CD4-positive, alpha-beta T cell treated with Interferon gamma for 1 hour (primary cell): ENCODE measurements at places on chromosomes 3 and 15.
A peak's percentile ranks its signal among the peaks of the same experiment; 100 is the strongest.

GRCh38 chr15:71937650-71938311 is 127.4 kb downstream of the NR2E3 start:
- no peak for DNase-seq

- no peak for DNase-seq
Observed at GRCh38 chr3:51703761-51704510, 2.9 kb upstream of the GRM2 start.

- no peak for DNase-seq
Observed at GRCh38 chr3:189395825-189396224, 224.1 kb downstream of the TPRG1 start.

- DNase-seq: no peak
Observed at GRCh38 chr3:49628249-49628648, 45.9 kb upstream of the APEH start.

- no peak for DNase-seq
Observed at GRCh38 chr15:74156678-74157411, 16.7 kb upstream of the ISLR start.

DNA sequence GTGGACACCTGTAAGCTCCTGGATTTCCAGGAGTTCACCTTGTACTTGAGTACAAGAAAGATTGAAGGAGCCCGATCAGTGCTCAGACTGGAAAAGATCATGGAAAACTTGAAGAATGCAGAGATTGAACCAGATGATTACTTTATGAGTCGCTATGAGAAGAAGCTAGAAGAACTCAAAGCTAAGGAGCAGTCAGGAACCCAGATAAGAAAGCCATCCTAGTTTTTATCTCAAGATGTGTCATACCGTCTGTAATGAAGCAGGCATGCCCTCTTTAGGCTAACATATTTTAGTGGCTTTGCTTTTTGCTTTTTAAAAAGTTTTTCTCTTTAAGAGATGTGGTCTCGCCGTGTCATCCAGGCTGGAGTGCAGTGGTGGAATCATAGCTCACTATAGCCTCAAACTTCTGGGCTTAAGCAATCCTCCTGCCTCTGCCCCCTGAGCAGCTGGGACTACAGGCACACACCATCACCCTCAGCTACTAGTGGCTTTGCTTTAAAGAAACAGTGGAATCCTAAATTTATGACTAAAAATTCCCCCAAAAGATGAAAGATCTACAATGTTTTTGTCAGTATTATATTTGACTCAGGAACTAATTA is 28.1 kb downstream of the EXOG start:
- no peak for DNase-seq

DNA sequence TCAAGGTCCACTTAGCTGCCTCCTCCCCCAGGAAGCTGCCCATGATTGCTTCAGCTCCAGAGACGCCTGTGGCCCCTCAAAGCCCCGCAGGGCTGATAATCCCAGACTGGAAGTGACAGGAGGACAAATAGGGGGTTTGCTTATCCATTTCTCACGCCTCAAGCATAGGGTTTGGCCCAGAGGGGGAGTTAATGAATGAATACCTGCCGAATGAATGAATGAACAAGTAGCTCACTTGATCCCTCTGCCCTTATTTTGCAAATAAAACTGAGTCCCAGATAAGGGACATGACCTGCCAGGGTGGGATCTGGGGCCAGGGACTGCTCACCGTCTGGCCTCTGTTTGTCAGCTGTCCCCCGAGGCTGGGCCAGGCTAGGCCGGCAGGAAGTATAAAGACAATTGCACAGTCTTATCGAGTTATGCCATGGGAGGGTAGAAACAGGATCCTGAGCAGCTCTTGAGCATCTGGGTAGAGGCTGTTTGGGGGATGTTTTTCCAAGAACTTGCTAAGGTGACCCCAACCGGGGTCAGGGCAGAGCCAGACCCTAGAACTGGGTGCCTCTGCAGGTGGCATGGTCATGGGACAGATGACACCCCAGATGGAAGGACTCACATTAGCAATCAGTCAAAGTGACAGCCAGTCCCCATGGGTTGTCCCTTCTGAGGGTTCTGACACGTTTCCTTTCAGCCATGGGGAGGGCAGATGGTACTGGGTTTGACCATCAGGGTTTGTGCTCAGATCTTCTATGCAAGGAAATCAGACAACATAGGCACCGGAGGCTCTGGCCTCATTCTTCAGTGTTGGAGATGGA is 45.0 kb downstream of the IQSEC1 start:
- DNase-seq: no peak

DNA sequence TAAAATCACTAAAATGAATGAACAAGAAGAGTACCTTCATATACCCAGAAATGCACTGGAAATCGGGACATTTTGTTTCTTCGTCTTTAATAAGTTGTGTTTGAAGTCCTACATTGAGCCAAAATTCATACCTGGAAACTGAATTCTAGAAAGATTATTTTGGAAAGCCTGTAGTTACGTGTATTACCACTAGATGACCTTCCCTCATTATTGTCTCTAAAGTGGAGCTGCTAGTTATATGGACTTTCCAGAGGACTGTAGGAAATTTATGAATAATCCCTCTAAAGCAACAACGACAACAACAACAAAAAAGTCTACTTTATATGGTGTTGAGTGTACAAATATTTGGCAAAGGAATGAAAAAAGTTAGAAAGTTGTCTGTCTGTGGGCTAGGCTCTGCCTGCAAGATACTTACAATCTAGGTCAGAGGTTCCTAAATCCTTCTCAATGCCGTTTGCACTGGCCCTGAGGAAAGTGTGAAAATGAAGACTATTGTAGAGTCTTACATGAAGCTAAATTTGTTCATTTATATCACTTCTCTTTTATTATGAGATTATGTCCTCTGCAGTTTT is 234.8 kb upstream of the NR2E3 start:
- no peak for DNase-seq

DNA sequence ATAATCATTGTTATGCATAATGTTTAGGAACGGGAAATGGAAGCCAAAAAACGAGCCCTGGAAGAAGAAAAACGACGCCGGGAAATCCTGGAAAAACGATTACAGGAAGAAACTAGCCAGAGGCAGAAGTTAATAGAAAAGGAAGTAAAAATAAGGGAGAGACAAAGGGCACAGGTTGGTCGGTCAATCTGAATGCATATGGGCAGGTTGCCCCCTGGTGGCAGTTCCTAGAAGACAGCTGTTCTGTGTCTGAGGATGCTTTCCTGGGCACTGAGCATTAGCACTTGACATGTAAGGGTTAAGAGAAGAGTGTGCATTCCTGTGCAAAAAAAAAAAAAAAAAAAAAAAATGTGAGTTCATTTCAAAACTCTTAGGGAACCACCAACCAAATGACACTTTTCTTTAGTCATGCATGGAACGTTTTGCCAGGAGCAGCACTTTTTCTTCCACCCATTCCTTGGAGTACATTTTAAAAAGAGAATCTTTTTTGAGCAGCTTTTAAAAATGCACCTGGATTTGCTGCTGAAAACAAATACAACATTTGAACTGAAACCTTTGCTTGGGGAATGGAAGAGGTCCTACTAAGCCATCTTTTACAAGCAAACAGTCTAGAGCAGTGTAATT is 11.1 kb upstream of the ABHD10 start:
- peak; percentile 67 for DNase-seq

DNA sequence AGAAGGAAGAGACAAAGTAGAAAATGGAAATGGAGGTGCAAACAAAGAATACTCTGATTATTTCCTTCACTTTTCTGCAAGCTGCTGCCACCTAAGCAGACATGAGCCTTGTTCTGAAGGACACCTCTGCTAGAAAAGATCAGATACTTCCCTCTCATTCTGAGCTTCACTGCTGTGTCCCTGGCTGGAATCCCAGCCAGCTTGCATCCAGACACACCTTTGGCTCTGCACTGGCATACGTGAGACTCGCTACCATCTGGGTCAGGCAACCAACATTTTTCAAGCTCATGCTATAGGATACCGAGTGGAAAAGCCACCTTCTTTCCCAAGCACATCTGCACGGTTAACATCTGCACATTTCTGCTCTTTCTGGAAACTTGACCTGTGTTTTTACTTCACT is 166.7 kb upstream of the SUCLG2 start:
- DNase-seq: no peak

- DNase-seq: no peak
Observed at GRCh38 chr15:80550908-80551260, 144.2 kb upstream of the ABHD17C start.

- peak; percentile 13 for DNase-seq
Observed at GRCh38 chr3:186529201-186529999, 14.8 kb downstream of the CRYGS start.

- DNase-seq: no peak
Observed at GRCh38 chr3:155745795-155746550, 1.1 kb upstream of the PLCH1 start.

- DNase-seq: peak; percentile 18
Observed at GRCh38 chr3:143644370-143645089, 203.7 kb downstream of the SLC9A9 start.

GRCh38 chr15:31758126-31758525 is 272.2 kb upstream of the CHRNA7 start:
- DNase-seq: no peak

- no peak for DNase-seq
Observed at GRCh38 chr3:195123281-195123691, 147.7 kb downstream of the XXYLT1 start.

- DNase-seq: no peak
Observed at GRCh38 chr15:36970522-36970921, 129.8 kb downstream of the MEIS2 start.

DNA sequence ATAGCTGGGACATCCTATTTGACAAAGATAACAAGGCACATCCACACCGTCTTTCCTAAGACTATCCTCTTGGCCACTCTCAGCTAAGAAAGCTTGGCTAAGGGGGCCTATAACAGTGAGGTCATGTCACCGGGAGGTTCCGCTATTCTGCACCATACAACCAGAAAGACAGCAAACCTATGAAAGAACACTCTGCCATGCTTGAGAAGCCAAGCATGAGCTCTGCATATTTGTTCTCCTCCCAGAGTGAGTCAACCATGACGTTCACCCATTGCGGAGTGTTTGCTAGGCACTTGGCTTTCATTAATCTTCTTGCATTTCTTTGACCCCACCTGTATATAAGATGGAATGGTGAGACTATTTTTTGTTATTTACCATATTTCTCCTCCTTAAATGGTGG is 141.2 kb downstream of the GMNC start:
- DNase-seq: no peak

DNA sequence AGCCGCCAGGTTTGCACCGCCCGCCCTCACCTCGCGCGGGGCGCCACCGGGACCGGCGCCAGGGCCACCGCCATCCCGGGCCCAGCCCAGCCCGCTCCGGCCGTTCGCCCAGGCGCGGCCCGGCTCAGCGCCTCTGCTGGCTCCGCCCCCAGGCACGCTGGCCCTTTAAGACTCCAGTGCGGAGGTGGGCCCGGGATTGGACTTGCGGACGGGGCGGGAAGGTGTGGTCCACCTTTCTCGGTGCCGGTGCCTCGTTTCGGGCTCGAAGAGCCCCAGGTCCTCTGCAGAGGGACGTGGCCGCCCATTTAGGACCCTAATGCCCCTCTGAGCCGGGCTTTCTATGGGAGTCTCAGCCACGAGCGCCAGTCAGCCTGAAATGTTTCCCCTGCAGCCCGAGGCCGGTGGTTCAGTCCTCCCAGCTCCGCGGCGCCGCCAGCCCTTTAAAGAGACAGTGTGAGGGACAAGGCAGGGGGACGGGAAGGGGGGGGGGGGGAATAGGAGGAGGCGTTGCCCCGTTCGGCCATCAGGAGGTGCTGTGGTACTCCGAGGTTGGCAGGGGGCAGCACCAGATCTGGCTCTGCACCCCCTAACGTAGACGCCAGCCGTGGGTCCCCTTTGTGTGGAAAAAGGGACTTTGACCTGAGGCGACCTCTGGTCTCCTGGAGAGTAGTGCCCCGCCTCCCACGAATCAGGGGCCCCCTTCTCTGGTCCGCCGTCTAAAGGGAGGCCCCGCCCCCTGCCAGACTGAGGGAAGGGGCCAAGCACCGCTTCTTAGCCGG is 1.0 kb downstream of the HYAL2 start:
- DNase-seq: peak; percentile 81

GRCh38 chr15:50496692-50497091 is 49.8 kb downstream of the USP50 start:
- DNase-seq: no peak

GRCh38 chr3:196144383-196145105 is 62.7 kb upstream of the TFRC start:
- peak; percentile 33 for DNase-seq

GRCh38 chr3:51224843-51225242 is 160.2 kb upstream of the MANF start:
- no peak for DNase-seq

DNA sequence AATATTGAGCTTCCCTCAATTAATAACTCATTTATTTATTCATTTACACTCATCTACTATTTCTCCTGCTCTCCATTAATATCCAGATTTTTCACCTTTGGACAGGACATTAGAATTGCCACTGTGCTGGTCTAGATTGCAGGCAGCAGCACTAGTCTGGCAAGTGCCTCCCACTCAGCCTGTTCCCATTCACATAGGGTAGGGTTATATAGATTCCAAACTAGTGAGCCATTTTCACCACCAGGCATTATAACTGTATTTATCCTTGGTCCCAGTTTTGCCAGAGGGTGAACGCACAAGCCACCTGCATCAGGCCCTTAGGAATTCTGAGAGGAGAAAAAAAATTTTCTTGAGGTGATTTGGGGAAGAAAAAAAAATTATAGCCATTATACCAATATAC is 44.5 kb downstream of the ANAPC13 start:
- DNase-seq: no peak

- no peak for DNase-seq
Observed at GRCh38 chr15:73028831-73029451, 23.3 kb upstream of the NEO1 start.

DNA sequence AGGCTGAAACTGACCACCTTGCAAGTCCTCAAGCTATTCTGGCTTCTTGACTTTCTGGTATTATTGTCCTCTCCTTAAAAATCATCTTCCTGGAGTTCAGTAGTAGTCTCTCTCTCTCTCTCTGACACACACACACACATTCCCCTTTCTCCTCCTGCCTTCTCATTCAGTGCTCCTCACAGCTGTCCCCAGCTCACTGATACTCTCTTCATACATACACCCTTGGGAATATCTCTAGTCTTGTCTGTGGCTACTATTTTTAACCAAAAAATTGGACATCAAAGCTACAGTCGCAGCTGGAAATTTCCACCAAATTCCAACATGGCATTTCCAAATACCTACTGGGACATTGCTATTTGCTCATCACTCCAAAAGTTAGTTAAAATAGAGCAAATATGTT is 178.9 kb downstream of the ECT2 start:
- DNase-seq: no peak

GRCh38 chr3:159763011-159763601 is 225.5 kb upstream of the IL12A start:
- DNase-seq: peak; percentile 55

DNA sequence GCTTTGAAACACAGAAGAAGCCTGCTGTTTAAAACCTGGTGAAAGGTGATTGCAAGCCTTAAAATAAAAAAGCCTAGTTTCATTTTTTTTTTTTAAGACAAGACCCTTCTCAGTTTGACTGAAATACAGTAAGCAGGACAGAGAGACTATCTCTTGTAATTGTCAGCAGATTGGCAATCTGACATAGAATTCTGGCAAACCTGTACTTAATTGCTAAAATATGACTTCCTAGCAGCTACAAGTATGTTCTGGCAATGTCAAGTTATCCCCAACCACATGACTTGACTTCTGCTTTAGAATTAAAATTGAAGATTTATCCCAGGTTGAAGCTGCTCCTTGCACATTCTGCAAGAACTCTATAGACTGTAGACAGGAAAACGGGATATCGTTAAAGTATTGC is 232.8 kb upstream of the NR2F2 start:
- DNase-seq: no peak

GRCh38 chr15:90481023-90481422 is 48.7 kb upstream of the CRTC3 start:
- DNase-seq: peak; percentile 29
